ENCODE measurements at places on chromosomes 6 and 20.
A peak's percentile ranks its signal among the peaks of the same experiment; 100 is the strongest.

- no peak for DNase-seq
Measured at GRCh38 chr6:147869201-147869600, 360.7 kb downstream of the SAMD5 start.

DNA sequence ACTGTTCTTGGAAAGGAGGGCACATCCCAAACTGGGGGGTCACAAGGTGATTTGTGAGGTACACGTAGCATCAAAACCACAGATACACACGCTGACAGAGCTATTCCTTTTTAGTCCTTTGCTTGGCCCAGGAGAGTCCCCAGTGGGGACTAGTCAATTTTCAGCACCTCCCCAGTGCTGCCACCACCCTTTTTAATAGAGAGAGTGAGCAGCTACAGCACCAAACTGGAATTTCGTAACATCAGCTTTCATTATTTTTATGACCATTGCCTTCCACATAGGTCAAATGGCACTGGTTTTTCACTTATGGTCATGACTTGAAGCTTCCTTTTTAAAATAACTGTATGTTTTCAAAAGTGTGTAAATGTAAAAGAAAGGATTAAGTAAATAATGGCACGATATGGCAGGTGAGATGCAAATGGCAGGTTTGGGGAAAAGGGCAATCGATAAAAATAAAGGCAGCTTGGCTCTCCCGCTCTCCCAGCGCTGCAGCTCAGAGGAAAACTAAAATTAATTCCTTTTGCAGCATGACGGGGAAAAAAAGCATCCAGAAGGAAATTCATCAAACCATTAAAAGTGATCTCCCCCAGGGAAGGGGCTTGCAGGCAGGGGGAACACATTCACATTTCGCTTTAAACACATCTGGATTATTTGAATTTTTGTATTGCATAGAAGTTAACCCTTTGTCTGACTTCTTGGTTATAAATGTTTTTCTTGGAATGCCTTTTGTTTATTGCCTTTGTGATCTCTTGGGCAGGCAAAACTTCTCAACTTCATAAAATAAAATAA is 95.2 kb downstream of the ANKRD60 start:
- DNase-seq = no peak

GRCh38 chr6:1916334-1917070 is 306.8 kb downstream of the FOXC1 start:
- DNase-seq = no peak

- DNase-seq = no peak
Measured at GRCh38 chr6:30555816-30556065, 548 bp downstream of the GNL1 start.

GRCh38 chr6:119479860-119480655 is 130.5 kb upstream of the MAN1A1 start:
- no peak for DNase-seq

- no peak for DNase-seq
Measured at GRCh38 chr20:40892642-40893041, 136.0 kb upstream of the TOP1 start.

- DNase-seq = no peak
Measured at GRCh38 chr6:35691027-35691824, 2.5 kb upstream of the FKBP5 start.

DNA sequence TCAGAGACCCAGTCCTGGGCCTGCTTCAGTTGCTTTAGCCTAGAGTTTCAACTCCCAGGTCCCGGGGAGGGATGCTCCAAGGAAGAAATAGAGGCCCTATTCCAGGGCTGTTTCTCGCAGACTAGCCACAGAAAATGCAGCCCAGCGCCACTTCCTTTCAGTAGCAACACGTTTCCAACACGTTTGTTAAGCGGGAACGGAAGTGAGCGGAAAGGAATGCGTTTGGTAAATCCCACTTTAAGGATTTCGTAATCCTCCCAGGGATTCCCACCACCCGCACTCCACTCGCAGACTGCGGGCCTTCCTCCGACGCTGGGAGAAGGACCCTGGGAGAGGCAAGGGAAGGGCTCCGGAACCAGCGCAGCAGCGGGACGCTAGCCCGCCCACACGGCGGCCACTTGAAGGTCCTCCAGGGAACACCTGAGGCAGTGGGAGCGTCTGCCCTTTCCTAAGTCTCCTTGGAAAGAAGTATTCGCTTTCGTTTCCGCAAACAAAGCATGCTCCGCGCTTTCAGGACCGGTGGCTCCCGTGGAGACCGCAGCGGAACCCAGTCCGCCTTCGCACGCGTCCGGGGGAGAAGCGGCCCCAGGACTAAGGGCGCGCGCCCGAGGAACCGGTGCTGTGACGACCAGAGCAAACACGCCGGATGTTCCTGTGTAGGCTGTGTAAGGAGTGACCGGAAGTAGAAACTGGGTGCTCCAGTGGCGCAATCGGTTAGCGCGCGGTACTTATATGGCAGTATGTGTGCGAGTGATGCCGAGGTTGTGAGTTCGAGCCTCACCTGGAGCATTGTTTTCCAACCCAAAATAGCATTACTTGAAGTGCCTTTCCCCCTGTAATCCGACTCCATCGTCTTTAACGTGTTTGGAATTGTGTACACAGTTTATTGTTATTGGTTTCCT is 227.6 kb upstream of the PRSS16 start:
- DNase-seq = peak; percentile 73

DNA sequence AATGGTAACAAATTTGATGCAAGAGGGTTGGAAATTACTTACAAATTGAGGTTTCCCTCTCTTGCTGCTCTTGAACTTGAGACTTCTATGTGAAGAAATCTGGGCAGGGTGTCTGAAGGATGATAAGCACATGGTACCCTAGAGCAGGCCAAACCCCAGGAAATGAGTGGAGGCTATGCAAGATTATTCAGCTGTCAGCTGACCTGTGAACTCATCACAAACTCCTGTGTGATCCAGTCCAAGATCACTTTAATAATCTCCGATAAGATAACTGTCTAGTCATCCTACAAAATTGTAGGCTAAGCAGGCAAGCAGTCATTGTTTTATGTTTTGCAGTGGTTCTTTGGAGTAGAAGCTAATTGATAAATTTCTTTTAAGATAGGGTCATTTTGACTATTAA is 213.1 kb downstream of the BTBD3 start:
- DNase-seq = no peak

DNA sequence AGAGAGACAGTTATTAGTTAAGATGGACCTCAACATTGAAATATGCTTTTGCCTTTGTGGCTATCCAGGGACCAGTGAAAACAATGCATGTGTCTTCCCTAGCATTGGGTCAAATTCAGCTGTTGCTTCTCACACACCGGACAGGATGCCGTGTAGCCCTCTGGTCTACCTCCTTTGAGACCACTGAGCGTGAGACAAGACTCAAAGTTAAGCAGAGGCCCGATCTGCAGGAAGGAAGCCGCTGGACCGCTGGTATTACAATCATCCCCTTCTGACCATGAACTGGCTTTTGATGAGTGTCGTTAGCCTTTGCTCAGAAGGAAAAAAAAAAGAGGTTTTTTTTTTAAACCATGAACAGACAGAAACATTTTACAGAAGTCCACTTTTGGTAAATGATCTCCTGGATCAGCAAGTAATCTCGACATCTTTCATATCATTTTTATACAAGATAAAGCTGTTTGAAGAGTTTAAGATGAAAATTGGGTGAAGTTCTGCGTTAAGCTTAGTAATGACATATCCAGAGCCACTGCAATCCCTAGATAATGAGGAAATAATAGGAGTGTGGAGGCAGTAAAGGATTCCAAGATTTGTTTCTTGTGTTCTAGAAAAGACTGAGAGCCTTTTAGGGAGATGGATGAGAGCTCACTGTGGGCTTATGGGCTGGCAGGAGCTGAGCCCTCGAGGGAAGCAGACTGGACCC is 622.8 kb downstream of the QKI start:
- DNase-seq = no peak

DNA sequence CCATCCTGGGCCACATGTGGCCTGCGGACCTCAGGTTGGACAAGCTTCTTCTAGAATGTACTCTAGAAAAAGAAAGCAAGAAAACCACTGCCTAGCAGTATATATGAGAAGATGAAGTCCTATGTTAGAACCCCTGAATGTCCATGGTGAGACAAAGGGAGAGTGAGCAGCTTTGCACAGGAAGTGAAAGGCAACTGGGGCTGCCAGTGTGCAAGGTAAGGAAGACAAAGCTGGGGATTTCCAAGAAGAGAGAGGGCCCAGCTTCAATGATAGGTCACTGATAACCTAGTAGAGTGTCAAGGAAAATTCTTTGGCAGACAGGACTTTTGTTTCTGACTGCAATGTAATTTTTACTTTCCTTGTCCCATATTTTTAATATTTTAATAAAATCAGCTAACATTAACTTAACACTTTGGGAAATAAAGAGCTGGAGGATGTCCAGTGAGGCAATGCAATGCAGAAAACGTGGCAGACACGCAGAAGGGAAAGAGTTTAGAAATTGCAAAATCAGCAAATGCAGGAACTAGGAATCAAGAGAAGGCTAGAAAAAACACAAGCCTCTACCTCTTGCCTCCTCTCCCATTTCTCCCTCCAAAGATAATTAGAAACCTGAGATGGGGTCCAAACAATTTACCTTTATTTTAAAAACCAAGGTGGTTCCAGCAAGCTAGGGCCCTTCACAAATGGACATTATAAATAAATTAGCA is 47.4 kb downstream of the CYP39A1 start:
- DNase-seq = no peak

DNA sequence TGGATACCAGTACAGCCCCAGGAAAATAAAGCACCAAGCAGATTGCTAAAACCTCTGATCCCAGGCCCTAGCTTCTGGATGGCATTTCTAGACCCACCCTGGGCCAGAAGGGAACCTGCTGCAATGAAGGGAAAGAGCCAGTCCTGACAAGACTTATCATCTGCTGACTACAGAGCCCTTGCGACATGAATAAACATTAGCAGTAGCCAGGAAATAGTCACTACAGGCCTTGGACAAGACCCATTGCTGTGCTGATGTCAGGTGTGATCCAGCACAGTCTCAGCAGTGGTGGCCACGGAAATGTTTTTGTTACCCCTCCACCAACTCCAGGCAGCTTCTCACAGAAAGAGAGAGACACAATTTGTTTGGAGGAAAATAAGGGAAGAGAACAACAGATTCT is 399.3 kb downstream of the HAO1 start:
- no peak for DNase-seq

DNA sequence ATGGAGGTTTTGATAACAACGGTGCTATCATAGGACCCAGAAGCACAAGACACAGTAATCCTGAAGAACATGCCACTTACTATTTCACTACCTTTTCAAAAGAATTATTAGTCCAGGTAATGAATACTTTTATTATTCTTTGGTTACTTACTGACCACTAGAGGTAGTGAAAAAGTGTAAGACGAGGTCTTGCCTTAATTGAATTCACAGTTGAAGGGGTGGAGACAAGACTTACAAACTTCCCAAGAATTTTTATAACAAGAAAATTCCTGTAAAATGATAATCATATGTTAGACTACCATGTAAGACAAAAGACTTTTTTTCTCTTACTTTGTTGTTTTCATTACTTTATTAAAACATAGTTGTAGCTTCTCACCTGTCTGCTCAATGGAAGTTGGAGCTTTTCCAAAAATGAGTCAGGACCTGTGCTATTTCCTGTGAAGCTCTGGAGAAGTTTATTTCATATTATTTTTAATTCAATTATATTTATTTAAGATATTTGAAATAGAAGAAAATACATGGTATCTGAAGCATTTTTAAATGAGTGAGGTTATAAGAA is 52.4 kb downstream of the DOP1A start:
- DNase-seq = no peak
